ENCODE measurements at places on chromosomes 16 and 17.

- no peak for DNase-seq
These were observed 89.5 kb downstream of the CYTH1 start for GRCh38 chr17:78692460-78693010.

DNA sequence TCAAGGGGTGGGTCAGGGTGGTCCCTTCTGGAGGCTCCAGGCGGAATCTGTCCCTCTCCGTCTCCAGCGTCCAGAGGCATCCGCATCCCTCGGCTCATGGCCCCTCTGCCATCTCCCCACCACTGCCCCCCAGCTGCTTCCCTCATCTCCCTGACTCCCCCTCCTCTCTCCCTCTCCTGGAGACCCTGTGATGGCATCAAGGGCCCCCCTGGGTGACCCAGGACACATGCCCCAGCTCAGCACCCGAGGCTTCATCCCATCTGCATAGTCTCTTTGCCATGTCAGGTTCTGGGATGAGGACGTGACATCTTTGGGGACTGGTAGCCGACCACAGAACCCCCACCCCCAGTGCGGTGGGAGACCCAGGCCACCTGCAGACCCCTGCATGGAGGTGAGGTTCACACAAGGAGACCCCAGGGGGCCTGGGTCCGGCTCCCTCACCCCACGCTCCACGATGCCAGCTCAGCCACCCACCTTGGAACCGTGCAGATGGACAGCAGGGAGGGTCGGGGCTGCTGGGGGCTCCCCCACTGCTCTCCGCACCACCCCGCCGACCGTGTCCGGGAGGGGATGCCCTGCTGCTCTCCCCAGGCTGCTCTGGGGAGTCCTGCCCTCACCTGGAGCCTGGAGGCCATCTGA, 3.8 kb downstream of the SECTM1 start:
- no peak for DNase-seq

DNA sequence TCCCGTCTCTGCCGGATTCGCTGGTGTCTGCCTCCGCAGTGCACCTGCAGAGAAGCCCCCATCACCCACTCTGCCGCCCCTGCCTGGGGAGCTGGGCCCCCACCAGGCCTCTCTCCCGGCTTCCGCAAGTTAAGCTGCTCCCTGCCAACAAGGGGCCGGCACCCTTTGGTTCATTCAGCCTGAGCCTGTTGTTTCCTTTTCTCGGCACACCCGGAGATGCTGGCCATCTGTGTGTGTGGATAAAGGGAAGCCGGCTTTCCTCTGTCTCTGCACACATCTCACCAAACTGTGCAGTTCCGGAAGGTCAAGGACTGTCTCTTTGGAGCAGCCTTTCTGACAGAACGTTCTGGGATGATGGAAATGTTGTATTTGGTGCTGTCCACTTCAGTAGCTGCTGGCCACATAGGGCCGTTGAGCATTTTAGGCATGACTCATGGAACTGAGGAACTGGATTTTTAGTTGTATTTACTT, 6.8 kb downstream of the MAPK8IP3 start:
- no peak for DNase-seq

GRCh38 chr16:75061669-75062068, 54.9 kb downstream of the LDHD start:
- no peak for DNase-seq

DNA sequence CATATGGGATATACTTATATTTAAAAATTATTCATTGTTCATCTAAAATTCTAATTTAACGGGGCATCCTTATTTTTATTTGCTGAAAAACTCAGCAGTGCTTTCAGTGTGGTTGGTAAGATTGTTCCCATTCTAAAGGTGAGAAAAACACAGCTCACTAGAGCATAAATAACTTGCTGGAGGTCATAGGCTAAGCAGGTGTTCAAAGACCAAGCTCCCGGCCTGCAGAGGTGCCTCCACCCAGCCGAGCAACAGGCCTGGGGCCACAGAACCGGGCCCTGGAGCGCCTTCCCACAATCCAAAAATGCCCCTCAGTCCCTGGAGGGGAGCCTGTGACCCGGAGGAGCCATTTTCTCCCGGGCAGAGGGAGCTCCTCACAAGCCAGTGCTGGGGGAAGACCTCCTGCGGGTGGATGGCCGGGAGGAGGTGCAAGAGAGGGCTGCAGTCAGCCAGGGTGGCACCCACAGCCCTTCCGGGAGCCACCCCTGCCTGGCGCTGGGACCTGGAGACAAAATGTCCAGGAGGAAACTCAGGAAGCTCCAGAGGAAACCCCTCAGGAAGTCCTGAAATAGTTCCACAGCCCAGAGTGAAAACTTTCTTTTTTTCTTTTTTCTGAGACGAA, 14.7 kb downstream of the ABR start:
- no peak for DNase-seq

- peak; percentile 94 for DNase-seq
These were observed 46.6 kb downstream of the RGS9 start for GRCh38 chr17:65183736-65184135.

GRCh38 chr17:2111691-2112090, 56.8 kb downstream of the HIC1 start:
- DNase-seq = peak; percentile 94

DNA sequence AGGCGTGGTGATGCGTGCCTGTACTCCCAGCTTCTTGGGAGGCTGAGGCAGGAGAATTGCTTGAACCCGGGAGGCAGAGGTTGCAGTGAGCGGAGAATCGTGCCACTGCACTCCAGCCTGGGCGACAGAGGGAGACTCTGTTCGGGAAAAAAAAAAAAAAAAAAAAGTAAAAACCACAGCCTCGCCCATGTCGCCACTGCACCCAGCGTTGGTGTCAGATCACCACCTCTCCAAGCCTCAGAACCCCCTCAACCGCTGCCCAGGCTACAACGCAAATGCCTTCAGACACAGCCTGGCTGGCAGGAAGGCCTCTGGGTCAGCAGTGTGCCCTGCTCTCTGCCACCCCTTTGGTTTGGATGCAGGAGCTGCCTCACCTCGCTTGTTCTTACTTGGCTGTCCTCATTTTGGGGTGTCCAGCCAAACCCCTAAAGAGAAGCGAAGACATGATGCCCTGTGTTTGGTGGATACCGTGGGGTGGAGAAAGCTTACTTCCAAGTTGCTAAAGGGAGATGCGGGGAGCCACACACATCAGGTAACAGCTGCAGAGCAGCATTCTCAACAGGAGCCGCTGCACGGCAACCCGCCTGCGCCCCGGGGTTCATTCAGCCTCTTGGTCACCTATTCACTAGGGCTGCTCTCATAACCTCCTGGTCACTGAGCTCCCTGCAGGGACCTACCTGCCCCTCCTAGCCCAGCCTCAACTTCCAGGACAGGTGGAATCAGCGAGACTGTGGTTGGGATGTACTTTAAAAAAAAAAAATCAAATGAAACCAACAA, 13.0 kb upstream of the CYTH1 start:
- DNase-seq = no peak

GRCh38 chr17:2433696-2434095, 32.8 kb upstream of the MNT start:
- no peak for DNase-seq

GRCh38 chr17:17170346-17170985, 35.7 kb downstream of the PLD6 start:
- DNase-seq = no peak

DNA sequence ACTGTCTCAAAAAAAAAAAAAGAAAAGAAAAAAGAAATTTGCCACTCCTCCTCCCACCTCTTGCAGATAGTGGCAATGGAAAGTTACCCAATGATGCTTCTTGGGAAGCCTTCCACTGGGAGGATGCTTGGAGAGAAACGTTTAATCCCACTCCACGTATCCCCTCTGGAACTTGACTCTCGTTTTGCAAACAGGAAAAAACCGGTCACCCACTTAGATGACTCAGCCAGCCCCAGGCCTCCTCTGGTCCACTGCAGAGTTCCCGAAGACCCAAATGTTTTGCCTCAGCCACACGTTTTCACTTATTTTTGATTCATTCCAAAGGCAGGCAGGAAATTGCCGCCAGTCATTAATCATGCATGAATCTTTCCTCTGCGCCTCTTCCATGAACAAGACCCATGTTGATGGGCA, 9.3 kb upstream of the TNFRSF17 start:
- DNase-seq = peak; percentile 98

GRCh38 chr17:75260641-75261335, 618 bp downstream of the GGA3 start:
- no peak for DNase-seq

- no peak for DNase-seq
These were observed 6.1 kb upstream of the CDR2 start for GRCh38 chr16:22380529-22380928.

DNA sequence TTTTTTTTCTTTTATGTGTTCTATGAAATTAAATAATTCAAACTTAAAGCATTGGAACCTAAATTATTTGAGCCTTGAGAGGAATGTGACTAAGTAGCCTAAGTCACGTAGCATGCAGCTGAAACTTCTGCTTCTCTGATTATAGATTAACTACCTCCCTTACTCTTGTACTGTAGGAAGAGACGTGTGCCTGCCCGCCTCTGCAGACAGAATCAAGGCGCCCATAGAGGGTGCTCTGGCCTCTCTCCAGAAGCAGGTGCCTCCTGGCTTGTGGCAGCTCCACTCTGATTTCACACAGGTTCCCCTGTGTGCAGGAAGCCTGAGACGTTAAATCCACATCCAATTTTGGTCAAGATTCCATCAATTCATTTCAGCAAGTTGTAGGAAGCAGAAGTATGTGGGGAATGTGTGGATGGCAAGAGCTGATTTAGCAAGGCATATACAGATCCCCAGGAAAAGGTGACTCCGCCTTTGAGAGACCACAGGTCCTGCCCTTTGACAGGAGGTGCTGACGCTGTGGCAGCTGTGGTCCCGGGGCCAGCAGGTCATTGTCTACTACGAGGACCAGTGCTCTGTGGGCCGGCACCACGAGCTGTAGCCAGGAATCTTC, 1418.8 kb downstream of the CDH11 start:
- DNase-seq = no peak

DNA sequence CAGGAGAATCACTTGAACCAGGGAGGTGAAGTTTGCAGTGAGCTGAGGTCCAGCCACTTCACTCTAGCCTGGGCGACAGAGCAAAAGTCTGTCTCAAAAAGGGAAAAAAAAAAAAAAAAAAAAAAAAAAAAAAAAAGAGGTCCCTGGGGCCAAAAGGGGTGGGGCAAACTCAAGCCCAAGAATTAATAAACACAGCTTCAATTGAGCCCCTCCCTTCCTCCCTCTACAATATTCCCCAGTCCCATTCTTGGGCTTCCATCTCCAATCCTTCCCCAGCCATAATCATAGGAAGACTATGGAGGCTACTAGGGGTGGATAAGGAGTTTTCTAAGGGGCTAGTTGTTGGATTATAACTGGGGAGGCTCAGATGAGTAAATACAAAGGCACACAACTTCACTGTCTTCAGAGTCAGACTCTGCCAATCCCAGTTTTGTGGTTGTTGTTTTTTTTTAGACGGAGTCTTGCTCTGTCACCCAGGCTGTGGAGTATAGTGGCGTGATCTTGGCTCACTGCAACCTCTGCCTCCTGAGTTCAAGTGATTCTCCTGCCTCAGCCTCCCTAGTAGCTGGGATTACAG, 9.5 kb downstream of the CAVIN1 start:
- DNase-seq = no peak

- no peak for DNase-seq
These were observed 89.0 kb upstream of the TMEM97 start for GRCh38 chr17:28230011-28230410.

GRCh38 chr17:21296097-21297025, 11.8 kb downstream of the MAP2K3 start:
- DNase-seq = no peak

- no peak for DNase-seq
These were observed 45.2 kb downstream of the SIAH1 start for GRCh38 chr16:48340054-48340453.

DNA sequence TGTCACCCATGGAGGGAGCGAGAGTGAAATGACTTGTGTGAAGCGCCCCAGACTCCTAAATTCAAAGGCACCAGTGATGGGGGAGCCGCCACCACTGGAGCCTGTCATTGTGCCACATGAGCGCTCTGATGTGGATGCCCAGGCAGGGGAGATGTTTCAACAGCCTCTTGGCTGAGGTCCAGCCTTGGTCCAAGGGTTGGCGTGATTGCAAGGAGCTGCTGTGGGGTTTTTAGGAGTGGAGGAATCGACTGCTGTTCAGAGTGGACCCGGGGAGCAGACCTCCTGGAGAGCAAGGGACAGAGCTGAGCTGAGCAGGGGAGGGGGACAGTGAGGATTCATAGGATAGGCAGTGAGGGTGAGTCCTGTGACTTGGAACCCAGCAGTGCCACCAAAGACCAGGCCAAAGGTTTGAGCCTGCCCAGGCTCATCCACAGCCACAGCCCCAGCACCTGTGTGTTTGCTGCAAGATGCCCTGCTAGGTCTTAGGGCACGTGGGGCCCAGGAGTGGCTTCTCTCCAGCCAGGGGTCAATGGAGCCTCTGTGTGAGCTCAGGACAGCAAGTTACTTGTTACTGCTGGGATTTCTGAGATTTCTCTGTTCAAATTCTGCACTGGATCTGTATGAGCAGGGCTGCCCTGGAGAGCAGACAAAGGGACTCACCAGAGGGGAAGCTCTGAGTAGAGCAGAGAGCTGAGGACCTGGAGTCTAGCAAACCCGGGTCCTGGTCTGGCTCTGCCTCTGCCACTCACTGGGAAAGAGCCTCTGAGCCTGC, 20.3 kb downstream of the RHBDL3 start:
- no peak for DNase-seq

DNA sequence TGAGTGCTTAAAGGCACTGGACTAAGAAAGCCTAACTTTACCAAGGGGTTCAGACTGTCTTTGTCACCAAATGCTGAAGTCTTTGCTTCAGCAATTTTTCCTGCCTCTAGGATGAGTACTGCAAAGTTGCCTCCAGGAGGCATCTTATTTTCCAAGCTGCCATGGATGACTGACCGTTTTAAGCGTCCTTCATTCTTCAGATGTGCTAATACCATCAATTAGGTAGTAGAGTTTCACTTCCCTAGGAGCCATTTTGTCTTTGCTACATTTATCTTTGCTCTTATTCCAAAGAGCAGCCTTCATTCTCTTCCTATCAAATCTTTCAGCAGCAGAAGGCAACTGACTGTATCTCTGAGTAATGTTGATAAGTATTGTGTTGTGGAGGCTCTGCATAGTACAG, 440.1 kb downstream of the CDH13 start:
- DNase-seq = no peak

- no peak for DNase-seq
These were observed 21.0 kb downstream of the TSPOAP1 start for GRCh38 chr17:58307468-58308172.

DNA sequence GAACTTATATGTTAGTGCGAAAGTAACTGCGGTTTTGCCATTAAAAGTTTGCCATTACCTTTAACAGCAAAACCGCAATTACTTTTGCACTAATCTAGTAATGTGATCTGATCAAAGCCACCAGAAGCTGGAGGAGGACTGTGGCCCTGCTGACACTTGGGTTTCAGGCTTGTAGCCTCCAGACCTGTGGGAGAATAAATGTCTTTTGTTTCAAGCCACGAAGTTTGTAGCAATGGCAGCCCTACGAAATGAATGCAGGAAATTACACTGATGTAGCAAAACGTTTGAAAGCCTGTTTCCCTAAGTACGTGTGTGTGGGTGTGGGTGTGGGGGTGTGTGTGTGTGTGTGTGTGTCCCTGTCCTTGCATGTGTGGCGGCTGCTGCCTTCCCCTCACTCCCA, 66.6 kb downstream of the WSB1 start:
- DNase-seq = no peak

GRCh38 chr17:54099221-54099620, 276.5 kb downstream of the KIF2B start:
- no peak for DNase-seq

All from fibroblast of skin of scalp (primary cell).